ENCODE measurements at places on chromosomes 1 and 21. TPM values are rescaled to one million over a fixed set of nuclear protein-coding genes. Genes with fewer than 3 reads are reported as not detected.
A peak's percentile ranks its signal among the peaks of the same experiment; 100 is the strongest.

Gene CD1C
- total RNA-seq, result not detected

Gene TLCD4
- 0.73 TPM for total RNA-seq

Gene C8B
- not detected for total RNA-seq

GRCh38 chr1:233704170-233704897 is 90.4 kb downstream of the KCNK1 start:
- peak; percentile 19 for DNase-seq

GRCh38 chr1:53172426-53173128 is 24.0 kb upstream of the CPT2 start:
- no peak for DNase-seq

DNA sequence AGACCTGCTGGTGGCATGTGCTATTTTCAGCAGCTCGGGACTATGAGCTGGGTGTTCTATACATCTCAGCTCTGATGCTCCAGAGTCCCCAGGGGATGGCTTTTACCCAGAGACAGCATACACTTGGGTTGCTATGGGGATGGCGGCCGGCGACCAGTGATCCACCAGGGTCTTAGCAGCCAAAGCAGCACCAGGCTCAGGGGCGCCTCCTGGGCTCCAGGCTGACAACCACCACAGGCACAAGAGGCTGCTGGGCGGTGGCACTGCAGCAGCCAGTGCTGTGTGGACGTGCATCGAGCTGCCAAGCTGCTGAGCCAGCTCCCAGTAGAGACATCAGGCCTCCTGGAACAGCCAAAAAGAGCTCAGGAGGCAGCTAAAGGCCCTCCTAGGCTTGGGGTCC is 37.6 kb upstream of the CLSTN1 start:
- no peak for DNase-seq

DNA sequence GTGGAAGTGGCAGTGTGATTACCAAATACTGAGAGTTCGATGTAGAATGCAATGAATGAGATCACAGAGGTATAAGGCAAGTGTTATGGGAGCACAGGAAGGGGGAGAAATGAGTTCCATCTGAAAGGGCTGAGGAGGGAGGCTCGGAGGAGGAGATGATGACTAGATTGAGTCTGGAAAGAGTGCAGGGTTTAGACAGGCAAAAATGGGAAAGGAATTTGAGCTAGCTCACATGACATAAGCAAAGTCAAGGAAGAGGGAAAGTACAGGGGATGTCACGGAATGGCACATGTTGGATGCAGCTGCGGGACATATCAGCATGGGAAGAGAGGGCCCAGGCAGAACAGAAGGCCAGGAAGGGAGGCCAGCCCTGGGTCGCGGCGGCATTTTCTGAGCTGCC is 132.7 kb downstream of the RUNX1 start:
- no peak for DNase-seq

Gene E2F2
- total RNA-seq, result 2.2 TPM

Gene CELA2A
- total RNA-seq, result not detected

Gene TCP10L
- total RNA-seq, result under 0.01 TPM

GRCh38 chr21:46666941-46667740 is 31.7 kb downstream of the PRMT2 start:
- DNase-seq, result peak; percentile 49

Gene SIM2
- under 0.01 TPM for total RNA-seq

- DNase-seq, result no peak
Measured at GRCh38 chr1:183126000-183126366, 60.1 kb upstream of the LAMC2 start.

Gene IFNGR2
- 63.3 TPM for total RNA-seq

DNA sequence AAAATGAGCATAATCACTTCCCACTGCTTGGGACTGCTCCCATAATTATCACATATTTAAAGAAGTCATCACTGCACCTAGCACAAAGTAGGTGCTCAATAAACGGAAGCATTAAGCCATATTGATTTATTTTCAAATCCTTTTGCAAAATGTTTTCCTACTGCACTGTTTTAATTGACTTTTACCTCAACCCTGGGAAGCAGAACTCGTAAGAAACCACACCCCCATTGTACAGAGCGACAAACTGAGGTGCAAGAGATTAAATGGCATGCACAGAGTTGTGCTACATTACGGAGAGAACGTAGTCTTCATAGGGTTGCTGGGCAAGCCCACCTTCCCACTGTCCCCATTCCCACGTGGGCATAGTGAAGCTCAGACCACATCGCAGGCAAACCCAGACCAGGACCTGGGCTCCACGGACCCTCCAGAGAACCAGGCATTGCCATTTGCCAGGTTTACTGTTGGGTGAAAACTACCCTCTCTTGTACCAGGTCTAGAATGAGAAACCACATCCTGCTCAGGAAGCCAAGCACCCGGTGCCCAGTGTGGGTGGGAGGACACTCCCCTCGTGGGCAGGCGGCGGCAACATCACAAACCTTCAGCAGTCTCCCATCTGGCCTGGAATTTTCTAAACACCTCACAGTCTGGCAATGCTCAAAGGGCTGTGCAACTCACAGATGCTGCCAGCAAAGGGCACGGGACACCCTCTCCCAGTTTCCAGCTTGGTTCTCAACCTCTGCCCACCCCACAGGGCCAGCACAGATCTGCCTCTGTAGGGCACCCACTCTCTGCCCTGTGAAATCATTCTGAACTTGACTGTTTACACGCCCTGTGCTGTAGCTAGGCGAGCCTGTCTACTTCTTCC is 8.2 kb downstream of the IFFO2 start:
- DNase-seq, result peak; percentile 92

Gene PAX7
- total RNA-seq, result not detected

Gene CDC73
- total RNA-seq, result 27.5 TPM

Gene ARMH1
- total RNA-seq, result 1.1 TPM

Gene MYBPHL
- total RNA-seq, result not detected

- DNase-seq, result peak; percentile 70
Measured at GRCh38 chr1:177505905-177506590, 335.3 kb downstream of the BRINP2 start.

GRCh38 chr1:212457740-212458338 is 25.1 kb downstream of the NENF start:
- DNase-seq, result peak; percentile 41

DNA sequence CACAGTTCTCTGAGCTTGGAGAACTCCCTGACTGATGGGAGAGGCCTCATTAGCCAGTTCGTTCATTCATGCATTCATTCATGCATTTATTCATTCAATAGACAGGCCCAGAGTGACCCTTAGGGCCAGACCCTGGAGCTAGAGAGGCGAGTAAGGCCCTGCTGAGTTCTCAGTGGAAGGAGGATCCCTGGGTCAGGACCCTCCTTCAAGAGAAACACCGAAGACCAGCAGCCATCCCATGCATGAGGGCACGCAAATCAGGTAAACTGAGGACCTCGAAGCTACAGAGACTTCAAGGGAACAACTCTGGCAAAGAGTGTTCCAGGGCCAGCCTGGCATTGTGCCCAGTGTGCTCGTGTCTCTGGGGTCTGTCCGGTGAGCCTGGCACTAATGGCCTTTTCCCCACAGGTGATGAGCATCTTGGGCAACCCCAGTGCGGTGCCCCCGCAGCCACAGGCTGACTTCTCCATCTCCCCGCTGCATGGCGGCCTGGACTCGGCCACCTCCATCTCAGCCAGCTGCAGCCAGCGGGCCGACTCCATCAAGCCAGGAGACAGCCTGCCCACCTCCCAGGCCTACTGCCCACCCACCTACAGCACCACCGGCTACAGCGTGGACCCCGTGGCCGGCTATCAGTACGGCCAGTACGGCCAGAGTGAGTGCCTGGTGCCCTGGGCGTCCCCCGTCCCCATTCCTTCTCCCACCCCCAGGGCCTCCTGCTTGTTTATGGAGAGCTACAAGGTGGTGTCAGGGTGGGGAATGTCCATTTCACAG is 104.8 kb downstream of the PAX7 start:
- no peak for DNase-seq
